ENCODE measurements at places on chromosomes 3 and 15.

DNA sequence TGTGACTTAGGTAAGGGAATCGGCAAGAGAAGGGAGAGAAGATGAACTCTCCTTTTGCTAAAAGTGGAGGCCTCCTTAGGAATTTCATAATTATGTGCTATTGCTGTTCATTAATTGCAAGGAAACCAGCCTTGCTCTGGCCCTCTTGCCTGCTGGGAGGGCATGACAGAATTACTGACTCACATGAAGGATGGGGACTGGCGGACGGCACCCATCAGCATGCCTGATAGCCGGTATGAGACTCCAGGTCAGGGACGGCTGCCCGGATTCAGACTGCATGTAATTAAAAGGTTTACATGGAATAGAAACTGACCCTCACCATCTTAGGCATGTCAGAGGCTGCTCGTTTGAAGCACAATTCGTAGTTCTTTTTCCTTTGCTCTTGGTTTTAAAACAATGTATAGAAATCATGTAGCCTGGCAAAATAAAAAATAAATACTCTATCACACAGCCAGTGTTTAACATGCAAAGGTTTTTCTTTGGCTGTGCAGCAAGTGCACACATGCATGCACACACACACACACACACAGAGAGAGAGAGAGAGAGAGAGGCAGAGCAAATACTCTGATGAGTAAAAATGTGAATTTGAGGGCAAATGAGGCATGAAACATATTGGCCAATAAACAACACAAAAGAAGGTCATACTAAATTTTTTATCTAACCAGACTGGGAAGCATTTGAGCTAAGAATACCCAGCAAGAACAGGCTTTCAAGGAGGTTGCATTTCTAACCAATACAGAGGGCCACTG, 82.7 kb downstream of the FOXB1 start:
- DNase-seq, result no peak

- no peak for DNase-seq
These were observed 1.4 kb downstream of the TOMM70 start for GRCh38 chr3:100399341-100400071.

DNA sequence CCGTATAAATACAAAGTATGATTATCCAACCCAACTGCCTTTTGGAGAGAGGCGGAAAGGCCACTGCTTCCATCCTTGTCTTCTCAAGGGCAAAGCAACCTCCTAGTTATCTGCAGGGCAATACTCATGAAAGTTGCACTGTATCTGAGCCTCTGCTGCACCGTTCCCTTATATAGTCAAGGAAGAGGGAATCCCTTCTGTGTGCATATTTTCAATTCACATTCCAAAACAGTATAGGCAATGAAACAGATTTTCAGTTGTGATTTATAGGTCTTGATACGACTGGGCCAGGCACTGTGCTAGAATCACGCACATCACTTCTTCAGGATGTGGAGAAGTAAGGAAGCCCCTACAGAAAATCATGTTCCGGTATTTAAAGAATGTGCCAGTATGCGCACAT, 455.7 kb downstream of the FOXP1 start:
- DNase-seq, result no peak

DNA sequence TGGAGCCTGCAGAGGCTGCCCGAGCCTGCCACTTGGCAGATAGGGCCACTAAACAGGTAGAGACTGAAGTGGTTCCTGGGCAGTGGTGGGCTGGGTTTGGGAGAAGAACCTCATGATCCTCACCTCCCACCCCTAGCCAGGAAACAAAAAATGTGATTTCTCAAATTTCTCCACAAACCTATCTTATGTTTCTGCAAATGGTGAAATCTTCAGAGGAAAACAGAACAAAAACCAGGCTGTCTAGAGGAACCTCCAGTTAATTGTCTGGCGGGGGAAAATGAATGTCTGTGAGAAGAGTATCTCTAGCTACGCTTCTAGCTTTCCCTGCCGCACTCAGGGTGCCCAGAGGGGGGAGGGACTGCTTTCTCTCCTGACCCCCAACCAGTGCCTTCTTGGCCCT, 55.9 kb downstream of the TRA2B start:
- DNase-seq, result no peak

GRCh38 chr15:39919411-39919747, 687 bp downstream of the GPR176 start:
- DNase-seq, result no peak

GRCh38 chr3:55065331-55065730, 137.5 kb upstream of the LRTM1 start:
- no peak for DNase-seq

- DNase-seq, result no peak
These were observed 33.9 kb downstream of the PLD1 start for GRCh38 chr3:171776411-171776810.

DNA sequence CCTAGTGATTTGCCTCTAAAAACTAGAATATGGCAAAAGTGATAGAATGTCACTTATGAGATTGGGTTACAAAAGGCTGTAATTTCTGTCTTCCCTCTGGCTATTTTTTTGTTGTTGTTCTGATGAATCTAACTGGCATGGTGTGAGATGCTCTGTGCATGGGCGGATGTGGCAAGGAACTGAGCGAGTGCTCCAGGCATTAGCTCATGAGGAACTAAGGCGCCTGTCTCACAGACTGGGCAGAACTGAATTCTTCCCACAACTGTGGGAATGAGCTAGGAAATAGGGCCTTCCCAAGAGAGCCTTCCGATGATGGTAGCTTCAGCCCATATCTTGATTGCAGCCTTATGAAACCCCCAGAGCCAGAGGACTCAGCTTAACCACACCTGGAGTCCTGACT, 222.5 kb downstream of the NR2F2 start:
- no peak for DNase-seq

- no peak for DNase-seq
These were observed 30.3 kb upstream of the CCNB2 start for GRCh38 chr15:59074607-59075006.

DNA sequence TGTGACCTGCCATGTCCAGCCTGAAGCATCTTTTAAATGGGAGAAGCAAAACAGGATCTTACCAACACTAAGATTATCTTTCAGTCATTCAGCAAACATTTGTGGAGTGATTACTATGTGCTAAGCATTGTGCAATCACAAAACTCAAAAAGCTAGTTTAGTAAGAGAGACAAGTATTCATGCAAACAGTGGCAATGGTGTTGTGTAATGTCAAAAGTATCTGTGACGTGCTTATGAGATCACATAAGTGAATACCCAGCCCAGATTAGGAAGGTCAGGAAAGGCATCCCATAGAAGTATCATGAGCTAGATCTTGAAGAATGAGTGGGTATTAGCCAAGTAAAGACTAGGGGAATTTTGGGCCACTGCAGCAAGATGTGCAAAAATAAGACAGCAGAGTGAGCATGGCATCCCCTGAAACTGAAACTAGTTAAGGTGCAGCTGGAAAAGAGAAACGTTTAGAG, 32.1 kb downstream of the SEC62 start:
- DNase-seq, result no peak

GRCh38 chr3:173128633-173129032, 12.4 kb downstream of the SPATA16 start:
- DNase-seq, result no peak

DNA sequence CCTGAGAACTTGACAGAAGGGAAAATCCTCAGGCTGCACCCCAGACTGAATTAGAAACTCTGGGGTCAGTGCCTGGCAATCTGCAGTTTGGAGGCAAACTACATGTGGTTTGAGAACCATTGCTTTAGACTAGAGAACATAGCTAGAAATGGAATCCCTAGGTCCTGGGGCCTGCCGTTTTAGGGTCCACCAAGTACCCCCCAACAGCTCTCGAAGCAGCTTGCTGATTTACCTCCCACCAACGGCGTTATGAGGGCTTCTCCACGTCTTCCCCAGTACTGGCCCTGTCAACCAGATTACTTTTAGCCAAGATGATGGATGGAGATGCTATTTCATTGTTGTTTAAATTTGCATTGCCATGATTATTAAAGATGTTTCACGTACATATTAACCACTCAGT, 272.5 kb downstream of the XXYLT1 start:
- DNase-seq, result no peak

DNA sequence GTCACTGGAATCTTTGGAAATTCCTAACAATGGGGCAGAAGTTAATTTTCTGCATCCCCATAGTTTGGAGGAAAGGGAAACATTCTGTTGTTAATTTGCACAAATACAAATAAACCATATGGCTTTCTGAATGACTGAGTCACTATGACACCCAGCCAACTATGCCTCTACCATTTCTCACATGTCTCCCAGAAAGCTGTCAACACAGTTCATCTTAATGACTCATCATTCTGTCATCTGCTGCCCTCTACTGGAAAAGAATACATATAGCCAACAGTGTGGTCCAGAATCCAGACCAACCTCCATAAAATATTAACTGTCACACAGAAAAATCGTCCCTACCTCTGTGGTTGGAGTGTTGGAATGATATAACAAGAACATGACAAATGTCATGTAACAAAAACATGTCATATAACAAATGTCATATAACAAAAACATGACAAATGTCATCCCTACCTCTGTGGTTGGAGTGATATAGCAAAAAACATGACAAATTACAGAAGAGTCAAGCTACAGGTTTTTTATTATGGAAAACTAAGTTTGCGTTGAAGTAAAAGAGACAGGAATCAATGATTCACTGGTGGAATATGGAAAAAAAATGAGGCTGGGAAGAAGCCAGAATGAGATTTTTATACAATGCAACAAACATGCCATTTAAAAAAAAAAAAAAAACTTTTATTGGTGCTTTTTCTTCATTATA, 47.7 kb upstream of the GYG1 start:
- peak; percentile 16 for DNase-seq

DNA sequence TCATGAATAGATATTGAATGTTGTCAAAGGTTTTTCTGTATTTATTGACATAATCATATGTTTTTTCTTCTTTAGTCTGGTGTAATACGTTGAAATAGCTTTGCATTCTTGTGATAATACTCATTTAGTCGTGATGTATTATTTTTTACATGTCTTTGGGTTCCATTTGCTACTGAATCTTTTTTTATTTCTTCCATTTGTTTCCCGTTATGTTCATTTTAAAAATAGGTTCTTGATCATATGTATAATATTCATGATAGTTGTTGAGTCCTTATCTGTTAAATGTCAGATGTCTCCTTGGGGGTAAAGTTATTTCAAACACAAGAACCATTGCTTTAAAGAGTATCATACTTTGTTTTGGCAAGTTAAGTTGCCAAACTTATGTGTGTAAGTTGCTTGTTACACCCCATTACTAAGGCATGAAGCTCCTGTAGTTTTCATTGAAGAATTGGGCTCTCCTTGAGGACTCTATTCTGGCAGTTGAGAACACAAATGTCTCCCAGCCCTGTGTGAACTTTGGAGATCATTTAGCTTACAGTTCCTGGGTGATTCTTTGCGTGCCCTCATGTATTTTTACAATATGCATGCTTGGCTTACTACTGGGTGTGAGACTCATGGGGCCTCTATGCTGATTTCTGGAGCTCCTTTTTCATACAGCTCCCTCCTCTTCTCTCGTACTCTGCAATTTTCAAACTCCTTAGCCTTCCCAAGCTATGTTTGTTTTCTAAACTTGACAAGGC, 8.3 kb downstream of the AKAP13 start:
- no peak for DNase-seq

DNA sequence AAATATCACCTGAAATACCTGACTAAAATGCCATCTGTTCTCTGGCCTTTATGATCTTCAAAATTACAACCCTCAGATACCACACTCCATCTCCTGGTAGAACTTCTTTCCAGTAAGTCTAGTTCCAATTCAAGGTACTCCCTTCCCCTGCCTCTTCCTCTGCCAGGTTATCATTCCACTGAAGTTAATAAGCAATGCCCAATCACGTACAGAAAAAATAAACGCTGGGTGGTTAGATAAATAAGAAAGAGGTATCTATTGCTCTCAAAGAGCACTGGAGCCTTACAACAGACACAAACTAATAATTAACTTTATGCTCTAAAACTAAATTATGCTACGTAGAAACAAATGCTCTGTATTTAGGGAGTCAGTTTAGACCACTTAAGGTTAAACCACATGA, 112.5 kb downstream of the MYO9A start:
- no peak for DNase-seq

DNA sequence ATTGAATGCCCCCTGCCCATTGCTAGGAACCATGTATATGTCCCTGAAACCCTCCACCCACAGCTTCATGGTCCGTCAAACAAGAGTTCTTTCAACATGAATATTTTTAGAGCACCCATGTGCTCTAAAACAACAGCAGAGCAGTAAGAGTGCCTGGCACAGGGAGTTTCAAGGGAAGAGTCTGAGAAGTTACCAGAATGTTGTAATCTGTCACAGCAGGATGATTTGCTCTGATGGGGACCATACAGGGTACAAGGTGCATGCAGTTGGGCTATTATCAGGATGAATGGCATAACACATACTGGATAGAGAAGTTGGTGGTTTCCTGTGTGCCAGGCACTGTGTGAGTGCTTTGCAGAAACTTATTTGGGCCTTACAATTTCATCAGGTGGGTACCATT, 27.8 kb upstream of the FLNB start:
- no peak for DNase-seq

DNA sequence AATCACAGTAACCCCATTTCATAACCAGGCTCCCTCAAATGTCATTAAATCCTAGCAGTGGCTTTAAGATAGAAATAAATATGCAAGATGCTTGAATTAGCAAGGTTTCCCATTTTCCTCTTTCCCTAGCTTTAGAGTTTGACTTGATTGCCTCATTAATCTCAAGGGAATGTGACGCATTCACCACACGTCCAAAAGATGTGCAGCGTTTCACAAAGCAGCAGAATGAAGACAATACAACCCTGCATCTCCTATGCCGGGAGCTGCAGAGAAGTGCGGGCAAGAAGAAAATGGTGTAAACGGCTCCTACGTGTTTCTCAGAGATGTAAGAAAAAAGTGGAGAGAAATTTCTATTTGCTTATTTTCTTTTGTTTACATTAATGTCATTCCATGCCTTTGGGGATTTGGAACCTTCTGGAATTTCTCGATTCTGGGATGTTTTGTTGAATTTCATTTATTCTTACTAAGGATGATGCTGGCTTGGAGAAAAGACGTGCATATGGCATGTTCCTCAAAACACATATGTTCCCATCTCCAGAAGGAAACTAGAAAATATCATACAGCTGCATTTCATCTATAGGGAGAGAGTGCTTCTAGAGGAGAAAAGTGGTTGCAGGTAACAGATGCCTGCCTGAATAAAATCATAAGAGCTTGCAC, 27.8 kb upstream of the FRMD4B start:
- DNase-seq, result no peak

- DNase-seq, result no peak
These were observed 24.4 kb upstream of the FAM81A start for GRCh38 chr15:59413577-59413976.

- DNase-seq, result no peak
These were observed 945.0 kb upstream of the CFAP20DC start for GRCh38 chr3:59994732-59995304.
